ENCODE measurements at places on chromosomes 2 and 18. TPM values are rescaled to one million over a fixed set of nuclear protein-coding genes. Genes with fewer than 3 reads are reported as not detected.

Gene SRD5A2
- 0.33 TPM for total RNA-seq

Gene AOX1
- 111 TPM for total RNA-seq

Gene TEKT4
- not detected for total RNA-seq

Gene CNOT11
- total RNA-seq, result 19.2 TPM

Gene SLC4A5
- total RNA-seq, result 2.1 TPM

Gene POMC
- total RNA-seq, result 10.7 TPM

Gene HOXD13
- not detected for total RNA-seq

Gene SATB2
- total RNA-seq, result 2.3 TPM

- no peak overlapping the region for H3K27ac ChIP-seq
- no peaks in the 10 kb centered on the region for H3K27me3 ChIP-seq
- H3K36me3 ChIP-seq, result no peaks in the 10 kb centered on the region
- no peaks in the 10 kb centered on the region for H3K4me1 ChIP-seq
- H3K4me3 ChIP-seq, result no peak overlapping the region
Observed at GRCh38 chr18:12398625-12399024, 9.1 kb upstream of the PRELID3A start.

DNA sequence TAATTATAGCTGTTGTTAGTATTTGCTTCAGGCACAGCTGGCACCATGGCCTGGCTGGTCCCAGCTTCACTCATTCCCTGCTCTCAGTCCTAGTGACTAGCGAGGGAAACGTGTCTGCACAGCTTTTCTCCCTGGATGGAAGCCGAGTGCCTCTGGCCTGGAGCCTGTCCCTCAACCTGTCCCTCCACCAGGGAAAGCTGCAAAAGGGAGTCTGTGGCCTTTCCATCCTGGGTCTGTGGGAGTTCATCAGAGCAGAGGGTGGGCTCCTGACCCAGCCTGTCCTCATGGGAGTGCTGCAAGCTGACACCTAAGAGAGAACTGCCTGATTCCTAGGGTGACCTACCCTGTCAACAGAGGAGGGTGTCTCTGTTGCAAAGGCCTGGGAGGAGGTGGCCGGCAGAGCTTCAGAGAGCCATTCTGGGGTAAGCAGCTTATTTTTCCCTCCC is 118.3 kb downstream of the CAPN13 start:
- H3K36me3 ChIP-seq, result no peaks in the 10 kb centered on the region
- no peaks in the 10 kb centered on the region for H3K4me1 ChIP-seq
- no peak overlapping the region for H3K4me3 ChIP-seq
- peak overlapping the region; percentile 86 for H3K27ac ChIP-seq

DNA sequence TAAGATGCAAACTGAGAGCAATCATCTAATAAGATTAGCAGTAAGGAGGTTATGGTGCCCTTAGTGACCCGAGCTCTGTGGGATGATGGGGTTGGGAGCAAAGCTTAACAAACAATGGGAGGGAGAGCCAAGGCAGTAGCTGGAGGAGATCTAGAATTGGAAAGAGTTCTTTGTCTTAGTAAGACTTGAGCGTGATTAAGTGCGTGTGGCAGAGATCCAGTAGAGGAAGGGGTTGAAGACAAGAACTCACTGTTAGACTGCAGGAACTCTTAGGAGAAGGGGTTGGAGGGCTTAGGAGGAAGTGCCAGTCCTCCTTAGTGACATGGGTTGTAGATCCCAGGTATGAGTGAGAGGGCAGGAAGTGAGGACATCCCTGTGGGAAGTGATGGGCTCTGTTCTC is 184.7 kb downstream of the GFPT1 start:
- H3K4me3 ChIP-seq, result no peak overlapping the region
- no peaks in the 10 kb centered on the region for H3K36me3 ChIP-seq
- H3K27me3 ChIP-seq, result no peaks in the 10 kb centered on the region
- no peaks in the 10 kb centered on the region for H3K4me1 ChIP-seq

DNA sequence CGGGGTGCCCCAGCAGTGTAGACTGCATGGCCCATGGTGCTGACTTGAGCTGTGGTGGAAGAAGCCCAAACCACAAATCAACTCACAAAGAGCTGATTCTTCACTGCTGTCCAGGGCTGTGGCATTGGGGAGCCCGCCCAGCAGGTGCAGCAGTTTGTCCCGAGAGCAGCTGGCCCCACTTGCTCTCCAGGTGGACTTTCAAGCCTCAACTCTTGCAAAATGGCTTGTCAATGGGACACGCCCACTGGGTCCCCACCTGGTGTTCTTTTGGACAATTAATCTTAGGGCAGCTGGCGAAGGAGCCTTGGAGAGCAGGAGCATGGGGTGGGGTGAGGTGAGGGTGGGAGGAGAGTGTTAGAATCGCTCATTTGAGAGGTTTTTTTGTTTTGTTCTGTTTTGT is 117.9 kb downstream of the MYCN start:
- H3K36me3 ChIP-seq, result no peaks in the 10 kb centered on the region
- H3K4me3 ChIP-seq, result no peak overlapping the region
- DNase-seq, result no peak
- no peaks in the 10 kb centered on the region for H3K27me3 ChIP-seq

DNA sequence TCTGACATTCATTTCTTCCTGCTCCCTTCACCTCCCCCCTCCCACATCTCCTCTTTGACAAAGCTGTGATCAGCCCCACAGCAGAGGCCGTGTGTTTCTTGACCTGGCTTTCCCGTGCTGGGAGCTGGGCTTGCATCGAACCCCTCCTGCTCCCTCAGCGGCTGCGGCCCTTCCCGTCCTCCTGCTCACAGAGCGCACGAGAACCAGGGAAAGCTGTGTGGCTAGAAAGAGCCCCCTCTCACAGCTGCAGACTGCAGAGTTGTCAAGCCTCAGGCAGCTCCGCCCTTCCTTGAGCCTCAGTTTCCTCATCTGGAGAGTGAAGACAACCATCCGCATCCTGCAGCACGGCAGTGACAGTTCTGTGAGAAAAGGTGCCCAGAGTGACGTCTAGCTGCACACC is 65.7 kb upstream of the GLI2 start:
- no peaks in the 10 kb centered on the region for H3K36me3 ChIP-seq
- H3K27me3 ChIP-seq, result no peaks in the 10 kb centered on the region
- DNase-seq, result no peak
- no peak overlapping the region for H3K4me3 ChIP-seq
- peak overlapping the region; percentile 72 for H3K27ac ChIP-seq

- no peaks in the 10 kb centered on the region for H3K27me3 ChIP-seq
- H3K4me1 ChIP-seq, result no peaks in the 10 kb centered on the region
- peak overlapping the region; percentile 96 for H3K27ac ChIP-seq
- DNase-seq, result no peak
Observed at GRCh38 chr2:230714136-230714480, 1.5 kb downstream of the CAB39 start.

- no peaks in the 10 kb centered on the region for H3K36me3 ChIP-seq
- peaks cover 7% of the 10 kb centered on the region for H3K4me1 ChIP-seq
- DNase-seq, result no peak
- H3K27ac ChIP-seq, result no peak overlapping the region
Observed at GRCh38 chr2:104854498-104855220, 744 bp downstream of the POU3F3 start.

DNA sequence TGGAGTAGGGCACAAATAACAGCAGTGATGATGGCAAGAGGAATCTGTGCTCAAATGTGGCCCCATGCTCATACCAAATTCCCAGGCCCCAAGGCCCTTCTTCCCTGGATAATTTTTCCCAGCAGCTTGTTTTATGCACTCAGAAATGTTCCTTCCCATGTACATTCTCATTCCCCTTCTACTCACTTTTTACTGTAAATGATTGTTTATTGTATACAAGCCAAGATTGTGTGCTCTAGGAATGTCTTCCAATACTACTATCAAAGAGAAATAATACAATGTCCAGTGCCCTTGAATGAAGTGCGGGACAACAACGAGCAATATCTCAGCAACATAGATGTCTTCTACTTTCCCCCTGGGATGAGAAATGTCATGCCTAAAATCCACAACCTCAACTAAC is 201.6 kb downstream of the ICOS start:
- no peaks in the 10 kb centered on the region for H3K4me1 ChIP-seq
- no peaks in the 10 kb centered on the region for H3K27me3 ChIP-seq
- H3K4me3 ChIP-seq, result no peak overlapping the region
- no peak overlapping the region for H3K27ac ChIP-seq

DNA sequence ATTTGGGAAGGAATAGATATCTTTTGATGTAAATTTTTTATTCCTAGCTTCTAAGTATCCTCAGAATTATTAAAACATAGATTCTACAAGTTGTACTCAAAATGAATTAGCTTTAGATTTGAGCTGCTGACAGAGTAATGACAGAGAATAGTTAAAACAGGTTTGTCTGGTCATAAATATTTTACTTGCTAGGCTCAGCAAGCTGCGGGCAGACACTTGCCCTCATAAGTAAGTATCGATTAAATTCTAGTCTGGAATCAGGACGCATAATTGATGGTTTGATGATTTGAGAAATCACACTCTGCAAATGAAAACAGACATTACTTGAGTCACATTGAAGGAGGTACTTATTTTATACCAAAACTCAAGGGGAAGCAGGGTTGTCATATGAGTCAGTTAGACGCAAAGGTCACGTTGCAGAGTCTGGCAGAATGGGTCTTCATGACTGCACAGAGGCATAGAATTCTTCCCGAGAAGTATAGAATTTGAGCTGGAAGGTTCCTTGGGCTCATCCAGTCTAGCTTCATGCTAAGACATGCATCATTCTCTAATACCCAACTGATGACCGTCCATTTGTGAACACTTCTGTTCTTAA is 27.5 kb downstream of the ARL4C start:
- no peak overlapping the region for H3K4me3 ChIP-seq
- H3K36me3 ChIP-seq, result no peaks in the 10 kb centered on the region
- peak overlapping the region; percentile 18 for H3K27ac ChIP-seq
- no peaks in the 10 kb centered on the region for H3K4me1 ChIP-seq

- no peak for DNase-seq
- no peaks in the 10 kb centered on the region for H3K36me3 ChIP-seq
- no peak overlapping the region for H3K27ac ChIP-seq
- H3K4me1 ChIP-seq, result no peaks in the 10 kb centered on the region
- H3K27me3 ChIP-seq, result no peaks in the 10 kb centered on the region
Observed at GRCh38 chr2:220916931-220917330, 655.2 kb downstream of the EPHA4 start.

GRCh38 chr2:98348066-98348561 is 1.9 kb downstream of the CNGA3 start:
- no peaks in the 10 kb centered on the region for H3K4me1 ChIP-seq
- H3K36me3 ChIP-seq, result no peaks in the 10 kb centered on the region
- H3K4me3 ChIP-seq, result no peak overlapping the region

GRCh38 chr2:80887841-80888378 is 583.4 kb upstream of the LRRTM1 start:
- no peak overlapping the region for H3K27ac ChIP-seq
- no peak overlapping the region for H3K4me3 ChIP-seq
- H3K36me3 ChIP-seq, result no peaks in the 10 kb centered on the region
- H3K4me1 ChIP-seq, result no peaks in the 10 kb centered on the region
- DNase-seq, result no peak

DNA sequence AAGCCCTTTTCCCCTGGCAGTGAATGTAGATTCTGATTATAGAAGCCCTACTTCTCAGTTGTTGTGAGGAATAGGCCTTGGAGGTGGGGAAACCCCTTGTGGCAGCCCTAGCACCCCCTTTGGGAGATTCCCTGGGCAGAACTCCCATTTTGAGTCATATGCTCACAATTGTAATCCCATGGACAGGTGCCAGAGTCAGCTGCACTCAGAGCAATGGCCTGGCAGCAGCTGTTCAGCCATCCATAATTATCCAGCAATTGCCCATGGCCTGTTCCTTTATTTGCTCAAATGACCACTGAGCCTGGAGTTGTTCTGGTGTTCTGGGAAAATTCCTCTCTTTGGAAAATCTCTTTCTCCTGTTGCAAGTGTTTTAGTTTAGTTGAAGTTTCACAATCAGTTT is 71.7 kb downstream of the PTRHD1 start:
- no peaks in the 10 kb centered on the region for H3K4me1 ChIP-seq
- H3K4me3 ChIP-seq, result no peak overlapping the region
- no peaks in the 10 kb centered on the region for H3K27me3 ChIP-seq

- H3K27me3 ChIP-seq, result no peaks in the 10 kb centered on the region
- H3K36me3 ChIP-seq, result no peaks in the 10 kb centered on the region
- H3K27ac ChIP-seq, result no peak overlapping the region
- no peak for DNase-seq
- no peaks in the 10 kb centered on the region for H3K4me1 ChIP-seq
- H3K4me3 ChIP-seq, result no peak overlapping the region
Observed at GRCh38 chr2:180077295-180077906, 70.3 kb upstream of the CWC22 start.

- no peak for DNase-seq
- H3K4me1 ChIP-seq, result no peaks in the 10 kb centered on the region
- no peaks in the 10 kb centered on the region for H3K27me3 ChIP-seq
- H3K4me3 ChIP-seq, result no peak overlapping the region
- H3K27ac ChIP-seq, result no peak overlapping the region
Observed at GRCh38 chr18:55513161-55513560, 74.8 kb downstream of the TCF4 start.

DNA sequence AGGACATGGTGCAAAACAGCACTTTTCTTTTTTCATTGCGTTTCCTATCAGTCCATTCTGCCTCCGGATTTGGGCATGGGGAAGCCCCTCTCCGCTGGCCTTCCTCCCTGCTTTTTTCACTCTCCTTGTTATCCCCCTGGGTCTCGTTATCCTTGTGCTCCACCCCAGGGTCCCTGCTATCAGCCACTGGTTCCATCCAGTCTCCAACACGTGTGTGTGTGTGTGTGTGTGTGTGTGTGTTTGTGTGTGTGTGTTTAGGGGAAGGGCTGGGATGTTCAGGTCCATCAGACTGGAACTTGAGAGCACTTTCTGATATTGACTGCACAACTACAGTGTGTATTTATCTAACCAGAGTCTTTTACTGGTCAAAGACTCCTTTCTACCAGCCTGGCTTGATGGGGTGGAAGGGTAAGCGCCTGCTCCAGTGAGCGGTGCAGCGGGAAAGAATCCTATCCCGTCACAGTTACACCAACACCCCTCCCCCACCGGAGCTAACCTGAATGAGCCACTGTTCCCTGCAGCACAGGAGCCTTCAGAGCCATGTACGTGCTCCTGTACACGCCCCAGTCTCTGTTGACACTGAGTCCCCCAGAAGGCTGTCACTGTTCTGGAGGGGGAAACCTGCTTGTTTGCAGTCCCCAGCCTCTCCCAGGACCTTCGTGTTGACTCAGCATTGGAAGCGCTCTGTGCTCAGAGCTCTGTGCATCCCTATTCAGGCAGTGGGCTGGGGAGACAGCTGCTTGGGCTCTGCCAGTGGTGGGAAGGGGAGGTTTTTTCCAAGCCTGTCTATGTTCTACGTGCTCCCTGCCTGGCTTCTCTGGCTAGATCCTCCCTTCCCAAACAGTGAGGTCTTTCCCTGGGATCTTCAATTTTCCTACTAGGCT is 4.6 kb downstream of the INHA start:
- no peaks in the 10 kb centered on the region for H3K36me3 ChIP-seq
- no peak for DNase-seq
- no peaks in the 10 kb centered on the region for H3K4me1 ChIP-seq
- no peak overlapping the region for H3K4me3 ChIP-seq
- no peak overlapping the region for H3K27ac ChIP-seq
- no peaks in the 10 kb centered on the region for H3K27me3 ChIP-seq

GRCh38 chr2:150339951-150340350 is 147.5 kb downstream of the RND3 start:
- no peak overlapping the region for H3K4me3 ChIP-seq
- H3K36me3 ChIP-seq, result no peaks in the 10 kb centered on the region
- no peaks in the 10 kb centered on the region for H3K27me3 ChIP-seq
- DNase-seq, result no peak
- H3K27ac ChIP-seq, result no peak overlapping the region
- no peaks in the 10 kb centered on the region for H3K4me1 ChIP-seq
